Left lung (tissue), 14 donors: ENCODE measurements at places on chromosomes 5 and 9.

DNA sequence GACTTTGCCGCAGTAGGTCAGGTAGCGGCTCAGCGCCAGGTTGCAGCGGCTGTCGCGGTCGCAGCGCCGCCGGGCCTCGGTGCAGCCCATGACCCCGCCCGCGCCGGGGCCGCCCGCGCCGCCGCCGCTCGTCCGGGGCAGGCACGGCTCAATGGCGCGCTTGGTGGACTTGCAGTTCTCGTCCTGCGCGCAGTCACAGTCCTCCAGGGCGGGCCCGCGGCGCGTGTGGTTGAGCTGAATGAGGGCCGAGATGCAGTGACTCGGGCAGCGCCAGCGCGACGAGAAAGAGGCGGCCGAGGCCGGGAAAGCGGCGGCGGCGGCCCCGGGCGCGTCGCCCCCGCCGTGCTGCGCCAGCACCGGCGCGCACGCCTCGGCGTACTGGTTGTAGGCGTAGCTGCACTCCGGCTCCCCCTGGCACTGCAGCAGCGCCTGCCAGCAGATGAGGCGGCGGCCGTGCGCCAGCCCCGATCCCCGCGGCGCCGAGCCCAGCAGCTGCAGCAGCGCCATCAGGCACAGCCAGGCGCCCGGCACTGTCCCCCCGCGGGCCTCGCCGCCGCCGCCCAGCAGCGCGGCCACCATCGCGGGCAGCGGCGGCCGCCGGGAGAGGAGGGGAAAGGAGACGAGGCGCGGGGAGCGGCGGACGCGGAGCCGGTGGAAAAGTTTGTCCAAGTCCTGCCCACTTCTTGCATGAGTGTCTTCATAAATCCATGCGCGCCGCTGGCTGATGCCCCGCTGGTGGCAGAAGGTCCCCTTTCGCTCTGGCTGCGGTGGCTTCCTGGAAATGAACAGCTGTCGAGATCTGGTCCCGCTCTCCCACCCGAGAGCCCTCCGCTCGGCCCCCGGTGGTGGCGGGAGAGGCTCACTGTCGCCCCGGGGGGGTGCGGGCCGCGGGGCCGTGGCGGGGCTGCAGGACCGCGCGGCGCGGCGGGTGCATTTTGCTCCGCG is 833 bp downstream of the GAS1 start:
- H3K4me1 ChIP-seq = peaks cover 36% of the 10 kb centered on the region
- DNase-seq = peak; percentile 83
- peak overlapping the region; percentile 89 for H3K27ac ChIP-seq
- no peaks in the 10 kb centered on the region for H3K36me3 ChIP-seq
- peak overlapping the region; percentile 48 for H3K4me3 ChIP-seq

GRCh38 chr9:101634741-101635409 is 40.1 kb upstream of the PPP3R2 start:
- no peak overlapping the region for H3K4me3 ChIP-seq
- no peaks in the 10 kb centered on the region for H3K4me1 ChIP-seq
- H3K27me3 ChIP-seq = no peaks in the 10 kb centered on the region
- H3K27ac ChIP-seq = no peak overlapping the region

- no peaks in the 10 kb centered on the region for H3K36me3 ChIP-seq
- no peaks in the 10 kb centered on the region for H3K27me3 ChIP-seq
- no peaks in the 10 kb centered on the region for H3K4me1 ChIP-seq
- no peak overlapping the region for H3K4me3 ChIP-seq
- DNase-seq = no peak
Measured at GRCh38 chr9:79334711-79335110, 237.1 kb upstream of the TLE4 start.

DNA sequence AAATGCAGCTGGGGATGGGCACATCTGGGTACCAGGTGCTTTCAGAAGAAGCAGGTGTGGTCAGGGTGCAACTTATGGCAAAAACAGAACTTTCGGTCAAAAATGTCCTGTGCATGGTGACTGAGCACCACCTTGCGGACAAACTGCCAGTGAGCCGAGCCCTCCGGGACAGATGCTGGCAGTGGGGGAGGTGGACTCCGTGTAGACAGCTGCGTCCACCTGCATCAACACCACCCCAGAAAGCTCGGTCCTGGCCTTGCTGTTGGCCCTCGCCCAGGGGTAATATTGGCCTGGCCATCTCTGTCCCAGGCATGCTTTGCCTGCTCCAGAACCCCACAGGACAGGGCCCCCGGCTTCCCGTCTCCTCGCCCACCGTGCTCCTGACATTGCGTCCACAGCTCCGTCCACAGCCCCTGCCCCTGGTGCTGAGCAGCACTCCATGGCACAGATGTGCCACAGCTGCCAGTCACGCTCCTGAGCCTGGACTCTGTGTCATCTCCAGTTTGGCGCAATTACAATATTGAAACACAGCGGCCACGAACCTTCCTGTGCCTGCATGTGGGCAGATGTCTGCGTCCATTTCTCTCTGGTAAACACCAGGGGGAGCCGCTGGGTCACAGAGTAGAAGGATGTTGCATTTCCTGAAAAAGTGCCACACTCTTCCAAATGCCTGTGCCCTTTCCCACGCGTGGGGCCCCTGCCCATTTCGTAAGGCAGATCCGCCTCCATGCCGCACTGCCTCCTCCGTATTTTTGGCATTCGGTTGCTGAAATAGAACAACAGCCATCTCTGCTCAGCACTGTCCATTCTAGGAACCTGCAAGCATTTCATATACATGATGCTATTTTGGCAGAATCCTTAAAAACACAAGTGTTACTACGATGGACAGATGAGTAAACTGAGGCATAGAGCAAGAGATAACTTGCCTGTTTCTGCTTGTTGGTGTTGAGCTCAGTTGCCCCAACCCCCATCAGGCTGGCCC is 33.4 kb upstream of the SLC6A19 start:
- no peak overlapping the region for H3K27ac ChIP-seq
- no peak overlapping the region for H3K4me3 ChIP-seq
- H3K27me3 ChIP-seq = peaks cover 8% of the 10 kb centered on the region
- H3K4me1 ChIP-seq = peaks cover 10% of the 10 kb centered on the region

DNA sequence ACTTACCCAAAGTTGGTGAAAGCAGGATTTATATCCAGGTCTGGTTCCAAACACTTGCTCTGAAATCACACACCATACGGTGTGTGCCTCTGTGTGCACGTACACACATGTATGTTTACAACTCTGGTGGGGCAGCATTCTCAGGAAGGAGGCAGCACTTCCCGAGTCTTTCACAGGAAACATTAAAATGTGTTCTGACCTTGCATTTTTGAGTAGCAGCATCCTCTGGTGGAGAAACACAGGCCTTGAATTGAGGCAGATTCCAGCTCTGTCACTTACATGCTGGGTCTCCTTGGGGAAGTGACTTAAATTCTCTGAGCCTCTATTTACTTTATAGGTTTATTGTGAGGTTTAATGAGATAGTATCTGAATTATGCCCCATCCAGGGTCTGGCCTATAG is 126.4 kb downstream of the RGS3 start:
- no peaks in the 10 kb centered on the region for H3K27me3 ChIP-seq
- no peak overlapping the region for H3K4me3 ChIP-seq
- no peaks in the 10 kb centered on the region for H3K36me3 ChIP-seq
- peaks cover 89% of the 10 kb centered on the region for H3K4me1 ChIP-seq
- no peak for DNase-seq
- no peak overlapping the region for H3K27ac ChIP-seq
